CD4-positive, alpha-beta T cell (primary cell): ENCODE measurements at places on chromosomes 12 and 14. TPM values are rescaled to one million over a fixed set of nuclear protein-coding genes. Genes with fewer than 3 reads are reported as not detected.

The OVCH1 gene
- not detected for total RNA-seq

The TMPRSS12 gene
- total RNA-seq = not detected

The CLEC4A gene
- total RNA-seq = 0.39 TPM

The GPHB5 gene
- not detected for total RNA-seq

The CISTR gene
- total RNA-seq = not detected

DNA sequence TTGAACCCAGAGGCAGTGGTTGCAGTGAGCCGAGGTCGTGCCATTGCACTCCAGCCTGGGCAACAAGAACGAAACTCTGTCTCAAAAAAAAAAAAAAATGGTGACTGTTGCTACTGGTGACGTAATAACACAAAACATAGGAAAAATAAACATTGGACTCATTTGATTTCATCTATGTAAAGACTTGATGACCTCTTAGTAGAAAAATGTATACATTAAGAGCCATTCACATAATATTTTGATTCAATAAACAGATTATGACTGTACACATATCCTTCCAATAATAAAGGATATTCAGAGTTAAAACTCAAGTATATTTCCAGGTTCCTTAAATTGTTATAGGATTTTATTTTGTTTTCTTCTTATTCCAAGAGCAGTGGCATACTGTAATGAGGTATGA is 65.7 kb upstream of the AEBP2 start:
- DNase-seq = no peak

- no peak for DNase-seq
These were observed 12.2 kb downstream of the MMP14 start for GRCh38 chr14:22848351-22849164.

DNA sequence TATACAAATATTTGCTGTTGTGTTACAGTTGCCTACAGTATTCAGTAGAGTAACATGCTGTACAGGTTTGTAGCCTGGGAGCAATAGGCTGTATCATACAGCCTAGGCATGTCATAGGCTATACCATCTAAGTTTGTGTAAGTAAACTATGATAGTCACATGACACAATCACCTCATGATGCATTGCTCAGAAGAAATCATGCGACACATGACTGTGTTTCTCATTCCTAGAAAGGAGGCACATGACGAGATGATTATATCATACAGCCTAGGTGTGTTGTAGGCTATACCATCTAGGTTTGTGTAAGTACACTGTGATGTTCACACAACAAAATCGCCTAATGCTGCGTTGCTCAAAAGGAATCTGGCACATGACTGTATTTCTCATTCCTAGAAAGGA is 31.9 kb downstream of the NOPCHAP1 start:
- no peak for DNase-seq

DNA sequence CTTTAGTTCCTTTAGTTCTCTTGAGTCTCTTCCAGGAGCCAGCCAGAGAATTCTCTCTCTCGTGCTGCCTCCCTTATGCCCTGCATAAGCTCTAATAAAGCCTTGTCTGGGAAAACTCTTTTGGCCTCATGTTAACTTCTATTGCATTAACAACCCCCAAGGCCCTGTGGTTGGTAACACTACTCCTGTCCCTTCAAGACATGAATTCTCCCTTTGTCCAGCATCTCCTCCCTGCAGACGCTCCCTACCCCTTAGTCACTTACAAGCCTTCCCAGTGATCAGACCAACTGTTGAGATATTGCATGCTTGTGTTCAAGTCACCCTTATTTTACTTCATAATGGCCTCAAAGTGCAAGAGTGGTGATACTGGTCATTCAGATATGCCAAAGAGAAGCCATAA is 12.1 kb downstream of the LTBR start:
- DNase-seq = no peak

GRCh38 chr12:105330931-105331804 is 677 bp downstream of the C12orf75 start:
- peak; percentile 42 for DNase-seq

DNA sequence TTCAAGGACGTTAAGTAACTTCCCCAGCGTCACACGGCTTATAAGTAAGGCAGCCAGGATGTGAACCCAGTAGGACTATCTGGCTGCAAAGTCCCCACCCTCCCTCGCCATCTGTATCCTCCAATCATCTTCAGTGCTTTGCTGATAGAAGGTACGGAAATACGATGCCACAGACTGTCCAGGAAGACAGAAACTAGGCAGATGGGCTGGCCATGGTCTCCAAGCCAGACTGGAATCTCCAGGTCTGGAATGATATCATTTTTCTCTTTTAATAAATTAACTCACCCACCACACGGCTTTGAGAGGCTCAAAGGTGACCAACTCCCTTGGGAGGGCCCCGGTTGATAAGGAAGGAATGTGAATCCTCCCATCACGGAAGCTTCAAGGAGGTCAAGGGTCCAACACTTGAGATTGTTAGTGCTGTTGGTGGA is 16.3 kb upstream of the BDKRB1 start:
- DNase-seq = no peak

- no peak for DNase-seq
These were observed 161.2 kb downstream of the RERGL start for GRCh38 chr12:17928708-17929366.

DNA sequence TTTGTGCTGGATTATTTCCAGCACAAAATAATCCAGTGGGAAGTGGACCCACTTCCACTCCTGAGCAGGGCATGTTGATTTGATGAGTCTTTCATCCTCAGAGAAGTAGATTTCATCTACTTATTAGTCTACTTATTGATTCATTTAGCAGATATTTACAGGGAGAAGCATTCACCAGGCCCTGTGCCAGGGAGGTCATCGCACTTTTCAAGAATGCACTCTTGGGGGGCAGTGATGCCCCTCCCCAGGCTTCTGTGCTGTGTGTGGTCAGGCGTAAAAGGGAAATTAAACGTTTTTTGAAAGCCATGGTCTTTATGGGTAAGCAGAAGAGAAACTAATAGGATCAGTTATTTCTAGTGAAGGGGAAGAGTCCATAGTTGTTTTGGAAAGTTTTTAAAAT is 610.7 kb upstream of the TMEM132C start:
- no peak for DNase-seq

DNA sequence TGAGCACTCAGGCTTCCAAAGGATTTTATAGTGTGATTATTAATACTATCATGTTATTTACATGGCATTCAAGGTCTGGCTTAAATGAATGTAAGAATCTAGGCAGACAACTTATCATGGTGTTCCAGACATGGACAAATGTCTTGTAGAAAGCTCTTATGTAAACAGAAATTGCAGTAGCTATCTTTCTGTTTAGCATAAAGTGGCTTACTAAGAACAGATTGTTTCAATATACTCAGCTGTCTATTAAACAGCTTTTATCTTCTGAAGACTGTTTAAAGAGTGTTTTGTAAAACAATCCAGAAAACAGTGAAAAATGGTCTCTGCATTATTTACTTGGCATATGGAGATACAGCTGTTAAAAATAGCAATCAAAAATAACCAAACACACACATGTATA is 1061.8 kb upstream of the SEL1L start:
- no peak for DNase-seq

GRCh38 chr12:116577154-116577561 is 18.0 kb downstream of the MAP1LC3B2 start:
- no peak for DNase-seq

- peak; percentile 46 for DNase-seq
These were observed 23.1 kb upstream of the LRTM2 start for GRCh38 chr12:1797011-1797901.
